ENCODE measurements at places on chromosomes 5 and 9. TPM values are rescaled to one million over a fixed set of nuclear protein-coding genes. Genes with fewer than 3 reads are reported as not detected.

DNA sequence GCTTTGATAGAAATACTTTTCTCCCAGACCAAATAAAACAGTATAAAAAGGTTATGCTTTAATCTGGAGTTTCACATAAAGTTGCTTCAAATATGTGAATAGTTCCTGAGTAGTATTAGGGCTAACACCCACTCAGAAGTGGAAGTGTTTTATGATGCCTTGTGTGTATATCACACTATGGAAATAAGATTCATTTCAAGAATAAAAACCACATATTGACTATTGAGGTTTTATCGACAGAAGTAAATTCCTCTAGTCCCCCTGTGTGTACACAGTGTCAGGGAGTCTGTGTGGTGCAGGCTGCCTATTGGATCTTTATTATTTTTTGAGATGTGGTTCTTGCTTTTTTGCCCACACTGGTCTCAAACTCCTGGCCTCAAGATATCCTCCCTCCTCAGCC is 20.8 kb upstream of the LRRTM2 start:
- no peaks in the 10 kb centered on the region for H3K36me3 ChIP-seq
- H3K4me3 ChIP-seq, result no peak overlapping the region
- H3K27ac ChIP-seq, result no peak overlapping the region
- no peaks in the 10 kb centered on the region for H3K27me3 ChIP-seq
- DNase-seq, result no peak

Gene WDR31
- 1.7 TPM for total RNA-seq

DNA sequence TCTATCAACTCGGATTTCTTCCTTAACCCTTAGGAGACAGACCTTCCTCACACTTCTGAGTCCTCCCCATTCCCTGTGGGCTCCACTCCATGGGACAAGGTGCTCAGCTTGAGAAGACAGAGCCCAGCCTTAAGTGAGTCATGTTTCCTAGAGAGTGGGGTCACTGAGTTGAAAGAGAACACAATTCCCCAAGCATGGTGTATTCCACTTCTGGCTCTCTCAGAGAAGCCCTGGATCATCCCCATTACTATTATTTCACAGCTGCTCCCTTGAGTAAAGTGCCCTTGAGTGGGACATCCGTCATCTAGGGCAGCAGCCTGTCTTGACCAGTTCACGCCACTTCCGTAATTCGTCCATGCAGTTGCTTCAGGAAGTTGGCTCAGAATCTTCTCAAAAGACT is 604.8 kb downstream of the BNC2 start:
- H3K36me3 ChIP-seq, result no peaks in the 10 kb centered on the region
- H3K27me3 ChIP-seq, result no peaks in the 10 kb centered on the region
- no peak overlapping the region for H3K4me3 ChIP-seq
- H3K27ac ChIP-seq, result no peak overlapping the region

GRCh38 chr9:9504869-9505268 is 1107.9 kb downstream of the PTPRD start:
- H3K27me3 ChIP-seq, result no peaks in the 10 kb centered on the region
- H3K4me3 ChIP-seq, result no peak overlapping the region
- no peaks in the 10 kb centered on the region for H3K36me3 ChIP-seq

DNA sequence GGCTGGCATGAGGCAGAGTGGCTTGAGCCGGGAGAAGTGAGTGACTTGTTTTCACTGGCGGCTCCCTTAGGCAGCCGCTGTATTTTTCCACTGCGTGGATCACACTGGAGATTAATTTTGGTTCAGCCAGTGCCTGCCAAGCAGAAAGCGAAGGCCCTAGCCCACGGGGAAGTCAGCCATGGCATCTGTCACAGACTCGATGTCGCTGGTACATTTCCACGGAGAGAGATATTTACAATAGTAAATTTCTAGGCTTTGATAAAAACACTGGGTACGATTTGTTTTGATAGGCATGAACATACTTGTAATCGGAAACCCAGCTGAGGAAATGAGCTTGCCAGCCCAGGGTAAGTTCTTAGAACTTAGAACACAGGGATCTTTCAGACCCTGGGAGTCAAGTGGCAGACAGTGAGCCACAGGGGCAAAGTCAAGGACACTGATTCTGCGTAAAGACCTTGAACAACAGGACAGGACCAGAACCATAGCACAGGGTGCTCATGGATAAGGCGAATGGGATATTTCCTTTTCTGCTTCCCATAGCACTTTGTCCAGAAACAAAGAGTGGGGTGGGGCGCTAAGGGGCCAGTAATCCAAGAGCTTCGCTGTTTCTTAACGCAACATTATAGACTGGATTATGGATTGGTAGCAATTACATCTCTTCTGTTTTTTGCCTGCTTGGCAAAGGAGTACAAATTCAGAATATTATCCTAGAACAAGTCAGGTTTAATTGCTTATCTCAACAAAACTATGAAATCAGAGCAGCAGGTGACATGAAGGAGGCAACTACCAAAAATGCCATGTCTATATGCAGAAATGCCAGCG is 4.5 kb downstream of the DUSP1 start:
- H3K36me3 ChIP-seq, result peaks cover 30% of the 10 kb centered on the region
- no peak for DNase-seq
- peak overlapping the region; percentile 77 for H3K4me3 ChIP-seq
- H3K27me3 ChIP-seq, result no peaks in the 10 kb centered on the region
- peaks cover 60% of the 10 kb centered on the region for H3K4me1 ChIP-seq

- no peak overlapping the region for H3K27ac ChIP-seq
- no peaks in the 10 kb centered on the region for H3K4me1 ChIP-seq
These were observed 168.8 kb upstream of the PPP1R2B start for GRCh38 chr5:156681265-156681664.

All from esophagus squamous epithelium (tissue), 5 donors.